ENCODE measurements at places on chromosomes 5 and 9.

DNA sequence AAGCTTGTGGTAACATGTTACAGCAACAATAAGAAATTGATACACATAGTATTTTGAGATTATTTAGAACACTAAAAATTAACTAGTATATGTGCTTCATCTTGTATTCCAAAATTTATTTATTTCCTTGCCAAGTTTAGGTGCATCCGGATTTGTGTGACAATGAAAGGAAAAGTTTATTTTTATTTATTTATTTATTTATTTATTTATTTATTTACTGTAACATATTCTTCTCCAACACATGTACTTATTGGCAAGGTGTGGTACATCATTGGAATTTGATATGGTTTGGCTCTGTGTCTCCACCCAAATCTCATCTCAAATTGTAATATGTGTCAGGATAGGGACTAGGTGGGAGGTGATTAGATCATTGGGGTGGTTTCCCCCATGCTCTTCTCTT is 373.3 kb upstream of the EDIL3 start:
- no peak for DNase-seq

- DNase-seq: no peak
These were observed 5.9 kb upstream of the QSOX2 start for GRCh38 chr9:136251264-136252115.

GRCh38 chr5:156640691-156641241 is 209.3 kb upstream of the PPP1R2B start:
- peak; percentile 15 for DNase-seq

- DNase-seq: no peak
These were observed 10.6 kb upstream of the FAM163B start for GRCh38 chr9:133619791-133620190.

- DNase-seq: no peak
These were observed 2.9 kb downstream of the UCK1 start for GRCh38 chr9:131528186-131528585.

GRCh38 chr5:159915904-159916840 is at the start of gene ADRA1B:
TSS of gene ADRA1B (plus strand) at chr5:159916482. CDS start at chr5:159916906, 424 bp downstream.
- peak; percentile 63 for DNase-seq

DNA sequence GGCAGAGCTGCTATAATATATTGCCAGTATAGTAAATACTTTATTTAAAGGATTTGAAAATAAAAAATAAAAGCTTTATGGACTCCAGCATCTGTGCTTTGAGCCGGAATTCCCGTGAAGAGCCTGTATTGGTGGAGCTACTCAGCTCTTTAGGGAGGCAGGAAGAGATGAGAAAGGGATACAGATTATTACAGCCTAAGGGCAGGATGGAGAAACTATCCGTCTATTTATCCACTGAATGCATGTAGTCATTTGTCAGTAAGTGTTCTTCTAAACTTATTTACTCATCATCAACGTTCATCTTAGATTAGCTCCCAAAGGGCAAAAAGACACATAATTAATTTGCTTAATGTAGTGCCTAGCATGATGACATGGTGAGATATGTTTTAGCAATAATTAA is 48.4 kb downstream of the SLC1A1 start:
- no peak for DNase-seq

GRCh38 chr5:154970759-154971158 is 29.9 kb downstream of the MRPL22 start:
- no peak for DNase-seq

DNA sequence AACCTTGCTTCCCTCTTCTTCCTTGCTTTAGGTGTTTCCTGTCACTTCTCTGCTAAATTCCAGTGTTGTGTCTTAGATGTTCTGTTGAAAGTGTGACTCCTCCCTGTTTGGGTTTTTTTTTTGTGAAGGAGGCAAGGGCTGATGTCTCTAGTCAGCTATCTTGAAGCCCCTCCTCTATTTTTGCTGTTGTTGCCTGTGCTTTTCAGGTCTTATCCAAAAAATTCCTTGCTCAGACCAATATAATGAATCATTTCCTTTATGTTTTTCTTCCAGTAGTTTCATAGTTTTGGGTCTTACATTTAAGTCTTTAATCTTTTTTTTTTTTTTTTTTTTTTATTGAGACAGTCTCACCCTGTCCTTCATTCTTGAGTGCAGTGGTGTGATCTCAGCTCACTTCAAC is 22.3 kb downstream of the RIC1 start:
- DNase-seq: no peak

DNA sequence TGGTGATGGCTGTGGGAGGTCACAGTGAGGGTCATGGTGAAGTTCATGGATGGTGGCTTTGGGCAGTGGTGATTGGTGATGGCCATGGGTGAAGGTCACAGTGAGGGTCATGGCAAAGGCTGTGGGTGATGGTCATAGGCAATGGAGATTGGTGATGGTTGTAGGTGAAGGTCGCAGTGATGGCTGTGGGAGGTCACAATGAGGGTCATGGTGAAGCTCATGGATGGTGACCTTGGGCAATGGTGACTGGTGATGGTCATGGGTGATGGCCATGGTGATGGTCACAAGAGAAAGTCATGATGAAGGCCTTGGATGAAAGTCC is 115.6 kb upstream of the IRX4 start:
- no peak for DNase-seq

- no peak for DNase-seq
These were observed 111.3 kb upstream of the ZNF462 start for GRCh38 chr9:106751681-106752080.

DNA sequence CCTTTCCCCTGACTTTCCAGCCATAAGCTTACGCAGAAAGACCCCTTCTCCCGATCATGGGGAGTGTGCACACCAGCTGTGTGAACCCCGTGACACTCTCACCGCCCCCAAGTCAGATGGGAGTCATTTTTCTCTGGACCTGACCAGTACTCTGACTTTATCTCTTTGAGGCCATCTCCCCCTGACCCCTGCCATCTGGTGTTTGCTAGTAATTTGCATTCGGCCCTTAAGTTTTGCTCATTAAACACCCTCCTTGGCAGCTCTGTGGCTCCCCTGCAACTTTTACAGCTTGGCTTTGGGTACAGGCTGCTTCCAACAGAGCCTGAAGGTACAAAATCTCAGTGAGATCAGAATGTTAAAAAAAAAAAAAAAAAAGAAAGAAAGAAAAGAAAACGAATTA is 43.9 kb downstream of the PDZD2 start:
- no peak for DNase-seq

DNA sequence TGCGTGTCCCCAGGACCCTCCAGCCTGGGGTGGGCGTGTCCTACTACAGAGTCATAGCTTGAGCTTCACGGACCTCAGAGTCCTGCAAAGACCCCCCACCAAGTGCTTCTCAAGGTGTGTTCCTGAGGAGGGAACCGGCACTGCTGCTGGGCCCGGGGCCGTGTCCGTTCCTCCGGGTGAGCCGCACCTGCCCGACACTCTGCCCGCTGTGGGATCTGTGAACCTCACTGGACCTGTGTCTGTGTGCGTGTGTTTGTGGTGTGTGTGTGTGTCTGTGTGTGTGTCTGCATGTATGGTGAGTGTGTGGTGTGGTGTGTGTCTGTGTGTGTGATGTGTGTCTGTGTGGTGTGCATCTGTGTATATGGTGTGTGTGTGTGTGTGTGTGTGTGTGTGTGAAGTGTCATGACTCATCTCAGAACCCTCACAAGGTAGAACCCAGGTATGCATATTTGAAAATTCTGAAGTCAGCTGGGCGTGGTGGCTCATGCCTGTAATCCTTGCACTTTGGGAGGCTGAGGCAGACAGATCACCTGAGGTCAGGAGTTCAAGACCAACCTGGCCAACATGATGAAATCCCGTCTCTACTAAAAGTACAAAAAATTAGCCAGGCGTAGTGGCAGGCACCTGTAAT is 40.9 kb upstream of the RXRA start:
- no peak for DNase-seq

DNA sequence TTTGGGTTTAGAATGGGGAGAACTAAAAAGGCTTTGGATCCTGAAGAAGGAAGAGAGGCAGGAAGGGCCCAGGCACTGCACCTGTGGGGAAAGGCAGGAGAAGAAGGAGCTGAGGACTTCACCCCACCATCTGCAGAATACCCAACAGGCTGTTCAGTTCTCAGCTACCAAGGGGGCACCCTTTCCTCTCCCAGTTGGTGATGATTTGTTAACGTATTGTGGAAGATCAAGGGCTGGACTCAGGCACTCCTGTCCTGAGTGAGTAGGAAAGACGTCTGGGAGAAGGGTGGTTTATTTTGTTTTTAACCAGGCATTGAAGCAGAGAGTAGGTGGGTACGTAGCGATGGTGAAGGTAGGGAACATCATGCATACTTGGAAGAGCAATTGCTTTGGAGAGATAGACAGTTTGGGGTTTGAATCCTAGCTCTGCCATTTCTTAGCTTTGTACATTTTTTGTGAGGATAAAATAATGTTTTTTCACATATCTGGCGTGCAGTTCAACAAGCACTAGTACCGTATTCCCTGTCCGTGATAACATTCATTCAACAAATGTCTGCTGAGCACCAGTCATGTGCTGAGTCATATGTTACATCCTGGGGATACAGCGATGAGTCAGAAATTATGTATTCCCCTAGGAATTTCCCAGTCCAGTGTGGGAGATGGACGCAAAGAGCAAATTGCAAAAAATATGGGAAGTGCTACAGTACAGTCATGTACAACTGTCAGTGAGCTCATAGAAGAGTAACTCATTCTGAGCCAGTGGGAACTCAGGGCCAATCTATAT is 2.1 kb downstream of the MSANTD3 start:
- DNase-seq: no peak

GRCh38 chr5:56649569-56649968 is 165.8 kb upstream of the MAP3K1 start:
- DNase-seq: no peak

- no peak for DNase-seq
These were observed 77.3 kb downstream of the SLC25A46 start for GRCh38 chr5:110815916-110816605.

- no peak for DNase-seq
These were observed 87.2 kb downstream of the PGM5 start for GRCh38 chr9:68443624-68444023.

DNA sequence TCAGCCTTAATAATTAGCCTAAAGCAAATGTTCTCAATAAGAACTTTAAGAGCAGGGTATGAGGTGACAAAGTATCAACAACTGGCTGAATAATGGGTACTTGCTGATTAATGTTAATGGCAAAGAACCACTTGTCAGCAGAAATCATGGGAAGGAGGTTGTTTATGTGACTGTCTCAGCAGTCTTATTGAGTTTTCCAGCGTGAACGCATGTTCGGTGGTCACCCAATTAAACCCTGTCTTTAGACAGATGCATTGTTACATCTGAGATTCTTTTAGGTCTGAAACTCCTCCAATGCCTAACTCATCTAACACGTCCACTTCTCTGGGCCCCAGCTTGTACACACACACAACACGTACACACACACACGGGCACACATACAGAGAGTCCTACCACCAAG is 18.2 kb upstream of the TSSK1B start:
- DNase-seq: no peak

DNA sequence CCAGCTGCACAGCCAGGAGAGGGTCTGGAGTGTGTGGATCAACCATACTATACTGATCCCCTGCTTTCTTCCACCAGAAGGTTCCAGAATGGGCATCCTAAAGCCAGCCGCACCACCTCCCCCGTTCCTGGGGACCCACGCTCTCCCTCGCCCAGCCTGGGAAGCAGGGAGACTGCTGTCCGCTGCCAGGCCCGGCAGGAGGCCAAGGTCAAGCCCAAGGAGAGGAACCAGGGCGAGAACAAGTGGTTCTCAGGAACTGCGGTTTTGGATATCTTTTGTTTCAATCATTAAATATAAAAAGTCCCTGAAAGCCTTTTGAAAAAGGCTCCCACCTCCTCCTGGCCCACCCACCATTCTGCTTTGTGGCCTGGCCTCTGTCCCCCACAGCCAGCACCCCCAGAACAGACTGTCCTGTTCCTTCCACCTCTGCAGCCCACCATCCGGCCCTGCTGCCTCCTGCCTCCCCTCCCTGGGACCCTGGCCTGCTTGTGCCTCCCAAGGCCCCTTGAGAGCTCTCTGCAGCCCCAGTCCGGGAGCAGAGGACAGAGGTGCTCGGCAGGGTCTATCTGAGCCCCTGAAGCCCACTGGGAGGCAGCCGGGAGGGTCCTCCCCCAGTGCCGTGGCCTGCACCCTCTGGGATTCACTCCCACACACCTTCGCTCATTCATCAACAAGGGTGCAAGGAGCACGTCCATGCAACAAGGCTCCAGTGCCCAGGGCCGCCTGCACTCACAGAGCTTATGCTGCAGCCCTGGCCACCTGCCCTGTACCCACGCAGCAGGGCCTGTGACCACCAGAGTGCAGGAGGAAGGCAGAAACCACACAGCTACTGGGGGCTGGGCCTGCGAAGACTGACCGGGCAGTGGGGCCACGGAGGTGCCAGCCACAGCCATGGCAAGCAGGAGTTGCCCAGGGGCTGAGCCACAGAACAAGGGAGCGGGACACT is 614 bp upstream of the LCN6 start:
- DNase-seq: no peak

DNA sequence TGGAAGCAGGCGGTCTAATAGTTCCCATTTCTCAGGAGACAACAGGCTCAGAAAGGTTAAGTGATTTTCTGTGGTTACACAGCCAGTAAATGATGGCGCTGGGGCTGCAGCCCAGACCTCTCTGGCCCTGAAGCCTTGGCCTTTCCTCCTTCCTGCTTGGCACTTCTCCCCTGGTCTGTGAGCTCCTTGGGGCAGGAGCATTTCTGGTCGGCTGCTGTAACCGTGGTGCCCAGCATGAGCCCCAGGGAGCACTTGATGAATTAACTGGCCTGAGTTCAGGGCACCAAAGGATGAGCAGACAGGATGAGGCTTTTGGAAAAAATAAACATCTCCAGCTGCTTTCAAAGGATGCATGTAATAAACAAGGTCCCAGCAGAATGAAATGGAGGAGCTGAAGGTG is 30.2 kb downstream of the CDHR2 start:
- no peak for DNase-seq

DNA sequence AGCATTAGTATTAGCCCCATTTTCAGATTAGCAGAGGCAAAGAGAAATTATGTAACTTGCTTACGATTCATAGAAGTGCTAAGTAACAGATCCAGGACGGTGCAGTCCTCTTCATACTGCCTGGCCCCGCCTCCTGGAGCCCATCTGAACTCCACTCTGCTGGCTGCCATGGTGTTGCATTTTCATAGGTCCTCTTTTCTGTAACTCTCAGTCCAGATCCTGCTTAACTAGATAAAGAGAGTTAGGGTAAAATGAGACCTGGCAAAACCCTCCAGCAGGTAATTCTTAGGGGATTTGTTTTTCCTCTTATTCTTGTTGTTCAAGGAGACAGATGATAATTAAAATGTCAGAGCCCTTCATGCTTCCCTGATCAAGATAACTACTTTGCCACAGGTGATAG is 135.1 kb upstream of the EFNA5 start:
- no peak for DNase-seq

DNA sequence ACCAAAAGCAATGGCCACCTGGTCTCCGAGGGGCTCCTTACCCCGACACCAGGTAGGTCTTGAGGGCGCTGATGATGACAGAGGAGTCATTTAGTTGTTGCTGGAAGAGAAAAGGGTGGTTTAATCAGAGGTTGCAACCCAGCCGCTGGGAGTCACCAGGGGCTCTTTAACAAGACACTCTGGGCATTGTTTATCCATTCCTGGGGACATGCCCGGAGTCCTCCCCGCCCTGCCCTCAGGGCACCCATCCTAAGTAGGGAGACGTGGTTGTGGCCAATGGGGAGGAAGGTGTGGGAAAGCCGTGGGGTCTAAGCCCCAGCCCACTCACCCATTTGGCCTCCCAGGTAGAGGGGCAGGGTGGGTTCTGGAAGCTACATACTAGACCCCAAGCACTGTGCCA is 3.1 kb downstream of the PTGES2 start:
- no peak for DNase-seq
